ENCODE measurements at places on chromosomes 16 and 17.

DNA sequence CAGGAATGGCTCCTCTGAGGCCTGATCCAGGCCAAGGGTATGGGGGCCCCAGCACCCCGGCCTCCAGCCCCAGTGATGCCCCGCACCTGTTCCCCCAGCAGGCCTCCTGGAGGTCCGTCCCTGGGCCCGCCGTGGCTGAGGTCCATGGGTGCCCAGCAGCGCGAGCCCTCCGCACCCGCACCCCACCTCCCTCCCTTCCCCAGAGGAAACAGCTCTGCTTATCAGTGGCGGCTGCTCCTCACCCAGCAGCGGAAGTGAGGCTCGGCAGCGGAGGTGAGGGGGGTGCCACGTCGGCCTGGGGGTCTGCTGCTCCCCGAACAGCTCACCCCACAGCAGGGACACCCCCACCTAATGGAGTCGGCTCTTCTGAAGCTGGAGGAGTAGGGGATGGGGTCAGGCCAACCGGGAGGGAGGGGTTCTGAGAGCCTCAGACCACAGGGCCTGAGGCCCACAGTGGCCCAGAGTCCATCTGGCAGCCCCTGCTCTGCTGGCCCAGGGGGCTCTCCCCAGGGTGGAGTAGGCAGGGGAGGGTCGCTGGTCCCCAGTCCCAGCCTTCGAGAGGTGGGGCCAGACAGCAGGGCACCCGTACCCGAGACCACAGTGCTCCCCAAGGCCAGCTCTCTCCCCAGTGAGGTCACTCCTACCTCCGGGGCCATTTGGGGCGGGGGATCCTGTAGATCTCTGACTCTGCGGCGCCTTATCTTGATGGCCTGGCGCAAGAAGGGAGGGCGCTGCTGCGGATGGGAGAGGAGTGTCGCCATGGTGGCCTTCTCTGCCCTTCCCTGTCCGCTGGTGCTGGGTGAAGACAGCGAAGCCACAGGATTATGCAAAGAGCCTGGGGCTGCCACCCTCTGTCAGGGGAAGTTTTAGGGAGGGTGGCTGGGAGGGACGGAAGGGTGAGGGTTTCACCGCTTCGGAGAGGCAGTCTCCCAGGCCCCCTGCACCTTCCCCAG, at the start of gene UNC13D:
TSS of gene UNC13D (minus strand) at position 828 of the 953 bp plus-strand sequence. CDS start at position 761, 67 bp downstream.
- DNase-seq: peak; percentile 61

DNA sequence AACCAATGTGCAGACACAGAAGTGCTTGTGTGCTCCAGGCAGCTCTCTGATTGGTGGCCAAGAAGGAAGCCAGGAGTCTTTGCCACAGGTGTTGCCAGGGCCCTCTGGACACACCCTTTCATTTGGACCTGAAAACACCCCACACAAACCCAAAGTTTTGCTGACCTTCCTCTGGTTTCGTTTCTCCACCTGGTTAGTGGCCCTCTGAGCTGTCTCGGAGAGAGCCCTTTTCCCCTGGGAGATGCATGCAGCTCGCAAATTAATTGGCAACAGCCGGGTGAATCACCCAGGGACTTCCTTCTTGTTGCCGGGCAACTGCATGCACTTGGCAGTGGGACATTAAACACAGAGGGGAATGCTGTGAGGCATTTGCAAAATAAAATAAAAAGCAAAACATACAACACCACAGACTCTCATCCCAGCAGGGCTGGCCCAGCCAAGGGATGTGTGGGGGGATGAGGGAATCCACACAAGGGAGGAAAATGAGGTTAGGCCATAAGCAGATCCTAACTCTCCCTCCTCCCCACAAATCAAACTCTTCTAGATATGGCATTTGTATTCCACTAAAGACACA, 286.6 kb downstream of the SOX9 start:
- no peak for DNase-seq

DNA sequence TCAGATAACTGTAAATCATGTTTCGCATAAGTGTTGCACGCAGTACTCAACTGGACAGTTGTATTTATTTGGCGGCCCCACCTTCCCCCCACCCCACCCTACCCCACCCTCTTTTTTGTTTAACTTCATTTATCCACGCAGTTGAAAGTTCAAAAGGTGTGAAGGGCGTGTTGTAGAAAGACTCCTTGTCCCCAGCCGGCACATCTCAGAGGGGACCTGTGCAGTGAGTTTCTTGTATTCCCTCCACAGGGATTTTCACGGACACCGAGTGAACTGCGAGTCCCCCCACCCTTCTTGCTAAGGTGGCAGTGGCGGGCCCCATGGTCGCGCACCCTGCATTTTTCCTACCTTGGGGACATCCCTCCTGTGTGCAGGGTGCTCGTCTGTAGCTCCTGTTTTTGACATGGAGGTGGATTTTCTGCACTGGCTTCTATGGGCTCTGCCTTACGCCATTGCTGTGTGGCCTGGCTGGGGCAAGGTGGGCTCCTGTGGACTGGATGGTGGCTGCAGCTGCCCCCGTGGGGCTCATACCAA, 36.2 kb downstream of the ADCY7 start:
- no peak for DNase-seq

- DNase-seq: no peak
Measured at GRCh38 chr17:74875155-74875976, 2.6 kb upstream of the FDXR start.

DNA sequence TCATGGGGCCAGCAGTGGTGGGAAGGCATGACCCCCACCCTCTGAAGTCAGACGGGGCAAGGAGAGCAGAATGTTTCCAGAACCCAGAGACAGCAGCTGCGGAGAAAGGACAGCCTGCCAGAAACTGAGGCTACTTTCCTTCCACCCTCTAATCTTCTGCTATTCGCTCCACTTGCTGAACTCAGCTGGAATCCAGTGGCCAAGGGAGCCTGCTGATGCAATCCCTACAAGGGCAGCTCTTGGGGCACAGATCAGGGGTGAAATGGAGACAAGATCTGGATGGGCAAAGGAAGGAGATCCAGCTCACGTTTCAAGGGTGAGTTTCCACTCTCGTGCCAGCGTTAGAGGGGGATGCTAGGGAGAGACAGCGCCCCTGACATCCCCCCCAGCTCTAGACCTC, 479.1 kb downstream of the SLC39A11 start:
- DNase-seq: no peak

DNA sequence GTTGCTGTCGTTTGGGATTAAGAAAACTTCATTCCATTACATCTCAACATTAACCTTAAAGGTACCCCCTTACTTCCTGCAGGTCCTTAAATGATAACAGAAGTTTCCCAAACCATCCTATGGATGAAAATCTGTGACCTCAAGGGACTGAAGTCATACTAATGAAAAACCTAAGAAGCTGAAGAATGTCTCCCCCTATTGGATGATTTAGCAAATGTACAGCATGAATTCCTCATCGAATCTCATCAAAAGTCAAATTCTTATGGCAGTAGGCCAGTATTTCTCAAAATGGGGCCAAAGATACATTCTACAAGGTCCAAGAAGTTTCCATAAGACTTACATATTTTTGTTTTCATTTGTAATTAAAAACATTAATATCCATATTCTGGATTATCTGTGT, 13.5 kb downstream of the SCO1 start:
- no peak for DNase-seq

DNA sequence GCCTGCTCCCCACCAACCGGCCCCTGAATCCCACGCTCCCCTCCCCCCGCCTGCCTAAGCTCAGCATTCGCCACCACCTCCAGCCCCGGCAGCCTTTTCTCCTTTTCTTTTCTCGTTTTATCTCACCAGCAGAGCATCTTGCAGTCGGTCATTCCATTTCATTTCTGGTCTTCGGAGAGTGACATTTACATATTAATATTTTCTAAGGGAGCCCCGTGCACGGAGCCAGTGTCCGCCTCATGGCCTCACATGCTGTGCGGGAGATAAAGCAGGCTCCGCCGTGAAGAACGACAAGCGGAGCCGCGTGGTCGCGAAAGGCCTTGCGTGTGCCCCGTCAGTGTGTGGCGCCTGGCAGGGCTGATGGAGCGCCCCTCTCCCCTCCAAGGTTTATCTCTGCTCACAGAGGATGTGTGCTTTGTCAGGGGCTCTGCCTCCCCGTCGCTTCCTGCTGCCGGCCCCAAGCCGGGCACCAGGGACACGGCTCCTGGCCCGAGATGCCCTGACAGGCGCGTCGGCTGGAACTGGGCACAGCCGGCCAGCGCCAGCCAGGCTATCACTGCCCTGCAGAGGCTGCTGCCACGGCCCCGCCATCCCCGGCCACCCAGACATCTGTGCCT, 95.5 kb upstream of the GSE1 start:
- DNase-seq: no peak

DNA sequence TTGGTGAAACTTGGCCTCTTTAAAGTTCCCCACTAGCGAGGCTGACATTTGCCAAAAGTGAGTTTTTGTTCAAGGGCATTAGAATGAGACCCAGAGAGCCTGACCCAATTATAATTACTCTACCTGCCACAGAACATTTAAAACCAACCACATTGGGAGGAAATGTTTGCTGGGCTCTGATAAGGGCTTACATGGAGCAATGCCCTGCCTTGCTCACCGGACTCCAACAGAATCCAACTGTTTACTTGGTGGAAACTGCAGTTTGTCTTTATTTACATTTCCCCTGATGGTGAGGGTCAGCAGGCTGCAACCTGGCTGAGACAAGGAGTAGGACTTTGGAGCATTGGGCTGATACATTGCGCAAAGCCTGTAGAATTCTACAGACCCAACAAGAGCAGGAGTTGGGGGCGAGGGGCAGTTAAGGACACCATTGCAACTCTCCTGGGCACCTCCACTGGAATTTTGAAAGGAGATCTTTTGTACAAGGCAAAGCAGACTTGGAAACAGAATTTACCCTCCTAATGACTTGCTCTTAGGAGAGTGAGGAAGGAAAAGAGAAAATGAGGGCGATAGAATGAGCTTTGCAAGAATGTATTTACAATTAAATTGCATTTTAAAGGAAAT, 368.6 kb downstream of the SHISA9 start:
- DNase-seq: no peak

GRCh38 chr17:28954886-28955285, 3.6 kb upstream of the PHF12 start:
- no peak for DNase-seq

DNA sequence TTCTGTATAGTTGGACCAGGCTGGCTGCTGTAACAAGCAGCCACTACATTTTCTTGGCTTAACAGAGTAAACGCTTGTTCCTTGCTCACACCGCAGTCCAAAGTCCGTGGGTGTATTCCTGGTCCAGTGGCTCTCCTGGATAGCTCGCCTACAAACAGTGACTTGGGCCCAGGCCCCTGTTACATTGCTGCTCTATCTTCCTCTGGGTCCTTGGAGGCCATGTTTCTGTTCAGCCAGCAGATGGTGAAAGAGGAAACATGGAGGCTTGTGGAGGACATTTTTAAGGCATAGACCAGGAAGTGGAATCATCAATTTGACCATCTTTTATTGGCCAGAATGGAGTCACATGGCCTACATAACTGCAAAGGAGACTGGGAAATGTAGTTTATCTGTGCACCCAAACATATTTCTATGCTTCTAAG, 55.1 kb downstream of the ATP2C2 start:
- DNase-seq: no peak

DNA sequence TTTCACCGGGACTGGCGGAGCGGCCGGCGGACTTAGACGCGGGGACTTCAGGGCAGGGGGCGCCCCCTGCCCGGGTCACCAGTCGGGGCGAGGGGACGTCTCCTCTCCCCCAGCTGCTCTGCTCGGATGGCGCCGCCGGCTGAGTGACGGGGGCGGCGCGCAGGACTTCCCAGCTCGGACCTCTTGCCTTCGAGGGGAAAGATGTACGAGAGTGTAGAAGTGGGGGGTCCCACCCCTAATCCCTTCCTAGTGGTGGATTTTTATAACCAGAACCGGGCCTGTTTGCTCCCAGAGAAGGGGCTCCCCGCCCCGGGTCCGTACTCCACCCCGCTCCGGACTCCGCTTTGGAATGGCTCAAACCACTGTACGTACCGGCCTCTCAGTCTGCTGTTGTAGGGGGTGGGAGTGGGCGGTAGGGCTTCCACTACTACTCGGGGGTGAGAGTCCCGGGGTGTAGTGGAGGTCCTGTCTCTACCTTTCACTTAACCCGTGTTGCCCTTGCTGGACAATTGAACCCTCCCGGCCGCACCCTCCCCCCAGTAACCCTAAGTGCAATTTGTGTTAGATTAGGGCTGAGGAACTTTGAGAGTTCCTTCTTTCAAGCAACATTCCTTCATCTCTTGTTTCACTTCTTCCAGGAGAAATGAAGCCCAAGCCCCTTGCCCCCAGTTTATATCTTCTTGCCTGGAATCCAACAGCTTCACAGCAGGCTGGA, 21.9 kb downstream of the GJD3 start:
- DNase-seq: no peak

- no peak for DNase-seq
Measured at GRCh38 chr17:83002118-83002805, 77.1 kb upstream of the METRNL start.

DNA sequence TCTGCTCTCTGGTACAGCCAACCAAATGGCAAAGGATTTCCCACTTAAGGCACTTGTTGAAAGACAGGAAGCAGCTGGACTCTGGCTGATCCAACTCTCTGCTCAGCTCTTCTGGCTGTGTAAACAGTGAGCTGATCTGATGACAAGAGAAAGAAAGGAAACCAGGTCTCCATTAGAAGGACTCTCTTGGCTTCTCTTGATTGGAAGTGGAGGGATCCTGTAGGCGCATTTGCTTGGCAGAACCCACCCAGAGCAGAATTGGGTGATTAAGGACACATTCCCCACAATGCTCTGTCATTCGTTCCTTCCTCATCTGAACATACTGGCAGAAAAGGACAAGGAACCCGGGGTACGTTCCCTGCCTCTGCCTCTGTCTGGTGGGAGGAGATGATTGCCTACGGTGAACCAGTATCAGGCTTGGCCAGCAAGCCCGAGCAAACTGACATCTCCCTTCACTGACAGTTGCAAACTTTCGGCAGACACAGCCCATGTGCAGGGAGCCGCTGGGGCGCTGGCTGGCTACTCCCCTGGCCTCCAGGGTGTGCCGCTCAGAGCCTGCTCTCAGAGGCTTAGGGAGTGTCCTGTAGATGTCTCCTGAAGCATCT, 29.1 kb downstream of the LDHD start:
- no peak for DNase-seq

- no peak for DNase-seq
Measured at GRCh38 chr17:41657936-41658335, 30.7 kb upstream of the EIF1 start.

DNA sequence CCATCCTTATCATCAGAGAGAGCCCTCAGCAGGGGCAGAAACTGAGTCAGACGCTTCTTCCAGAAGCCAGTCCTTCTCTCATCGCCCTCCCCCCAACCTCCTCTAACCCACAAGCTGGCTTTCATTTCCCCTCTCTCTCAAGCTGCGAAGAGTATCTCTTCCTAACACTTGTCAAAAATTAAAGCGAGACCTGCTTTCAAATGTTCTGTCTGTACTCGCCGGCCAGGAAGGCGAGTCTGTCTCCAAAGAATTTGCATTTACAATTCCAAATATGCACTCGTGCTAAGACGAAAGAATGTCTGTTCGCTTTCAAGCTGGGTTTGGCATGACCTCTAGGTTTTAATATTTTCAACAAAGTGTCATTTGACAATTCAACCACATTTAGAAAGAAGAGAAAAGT, 140.4 kb downstream of the RGS9 start:
- no peak for DNase-seq
